Prostate gland (tissue), 2 donors: ENCODE measurements at places on chromosomes 6 and 20.

DNA sequence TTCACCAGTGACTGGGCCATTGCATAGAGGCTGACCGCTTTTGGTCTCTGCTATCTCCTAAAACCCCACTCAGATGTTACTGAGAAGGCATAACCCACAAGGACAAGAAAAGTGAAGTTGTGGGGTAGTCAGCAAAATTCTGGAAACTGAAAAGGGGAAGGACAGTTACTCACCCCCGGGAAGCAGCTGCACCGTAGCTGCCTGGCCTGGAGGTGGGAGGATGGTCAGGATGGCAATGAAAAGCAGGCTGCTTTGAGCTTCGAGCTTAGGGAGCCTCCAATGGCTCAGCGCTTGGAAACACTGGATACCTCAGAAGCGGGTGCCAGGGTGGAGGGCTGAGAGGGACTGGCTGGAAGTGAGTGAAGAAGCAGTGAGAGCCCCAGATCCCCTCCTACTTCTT lies 56.0 kb downstream of the KCNK5 start:
- DNase-seq = no peak

DNA sequence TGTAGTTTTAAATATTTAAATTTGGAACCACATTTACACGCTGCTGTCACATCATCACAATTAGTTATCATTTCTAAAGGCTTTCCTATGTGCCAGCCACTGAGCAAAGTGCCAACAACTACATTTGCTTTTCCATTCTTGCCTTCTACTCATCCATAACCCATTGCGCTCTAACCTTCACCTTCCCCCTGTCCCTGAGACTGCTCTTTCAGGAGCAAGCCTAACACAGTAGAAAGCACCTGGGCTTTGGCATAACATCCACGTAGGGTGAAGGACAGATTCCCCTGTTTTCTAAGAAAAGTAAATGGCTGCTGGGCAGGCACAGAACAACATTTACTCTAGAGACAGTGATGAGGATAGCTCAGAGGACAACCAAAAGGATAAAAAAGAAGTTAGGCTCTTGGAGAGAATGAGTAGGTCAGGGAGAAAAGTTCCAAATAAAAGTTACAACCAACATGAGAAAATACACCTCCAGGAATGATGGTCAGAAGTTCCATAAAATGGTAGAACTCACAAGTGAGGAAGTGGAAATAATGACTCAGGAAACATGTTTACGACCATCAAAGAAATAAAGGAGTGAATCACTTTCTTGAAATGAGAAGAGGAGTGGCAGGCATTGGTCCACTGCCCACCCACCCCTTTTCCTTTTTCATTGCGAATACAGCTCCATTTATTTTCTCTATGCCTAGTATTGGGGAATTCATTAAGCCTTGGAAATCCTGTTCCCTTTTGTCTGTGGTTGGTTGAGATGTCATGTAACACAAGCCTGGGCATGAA lies 77.2 kb downstream of the PFDN4 start:
- DNase-seq = no peak

DNA sequence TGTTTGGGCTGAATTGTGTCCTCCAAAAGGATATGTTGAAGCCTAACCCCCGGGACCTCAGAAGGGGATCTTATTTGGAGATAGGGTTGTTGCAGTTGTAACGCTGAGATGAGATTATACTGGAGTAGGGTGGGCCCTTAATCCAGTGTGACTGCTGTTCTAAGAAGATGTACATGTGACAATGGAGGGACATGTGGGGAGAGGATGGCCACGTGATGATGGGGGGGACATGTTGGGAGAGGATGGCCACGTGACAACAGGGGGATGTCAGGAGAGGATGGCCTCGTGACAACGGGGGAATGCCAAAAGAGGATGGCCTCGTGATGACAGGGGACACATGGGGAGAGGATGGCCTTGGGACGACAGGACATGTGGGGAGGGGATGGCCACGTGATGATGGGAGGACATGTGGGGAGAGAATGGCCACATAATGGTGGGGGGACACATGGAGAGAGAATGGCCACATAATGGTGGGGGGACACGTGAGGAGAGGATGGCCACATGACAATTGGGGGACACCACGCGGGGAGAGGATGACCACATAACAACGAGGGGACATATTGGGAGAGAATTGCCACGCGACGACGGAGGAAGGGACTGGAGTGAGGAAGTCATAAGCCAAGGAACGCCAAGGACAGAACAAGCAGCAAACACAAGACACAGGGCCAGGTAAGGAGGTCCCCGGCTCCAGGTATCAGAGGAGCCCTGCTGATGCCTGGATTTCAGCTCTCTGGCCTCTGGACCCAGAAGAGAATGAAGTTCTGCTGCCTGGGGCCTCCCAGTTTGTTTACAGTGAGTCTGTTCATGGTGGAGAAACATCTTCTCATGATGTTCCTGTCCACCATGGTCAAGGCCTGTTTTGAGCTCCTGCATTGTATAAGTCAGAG lies 29.2 kb downstream of the SYNJ2 start:
- DNase-seq = no peak

DNA sequence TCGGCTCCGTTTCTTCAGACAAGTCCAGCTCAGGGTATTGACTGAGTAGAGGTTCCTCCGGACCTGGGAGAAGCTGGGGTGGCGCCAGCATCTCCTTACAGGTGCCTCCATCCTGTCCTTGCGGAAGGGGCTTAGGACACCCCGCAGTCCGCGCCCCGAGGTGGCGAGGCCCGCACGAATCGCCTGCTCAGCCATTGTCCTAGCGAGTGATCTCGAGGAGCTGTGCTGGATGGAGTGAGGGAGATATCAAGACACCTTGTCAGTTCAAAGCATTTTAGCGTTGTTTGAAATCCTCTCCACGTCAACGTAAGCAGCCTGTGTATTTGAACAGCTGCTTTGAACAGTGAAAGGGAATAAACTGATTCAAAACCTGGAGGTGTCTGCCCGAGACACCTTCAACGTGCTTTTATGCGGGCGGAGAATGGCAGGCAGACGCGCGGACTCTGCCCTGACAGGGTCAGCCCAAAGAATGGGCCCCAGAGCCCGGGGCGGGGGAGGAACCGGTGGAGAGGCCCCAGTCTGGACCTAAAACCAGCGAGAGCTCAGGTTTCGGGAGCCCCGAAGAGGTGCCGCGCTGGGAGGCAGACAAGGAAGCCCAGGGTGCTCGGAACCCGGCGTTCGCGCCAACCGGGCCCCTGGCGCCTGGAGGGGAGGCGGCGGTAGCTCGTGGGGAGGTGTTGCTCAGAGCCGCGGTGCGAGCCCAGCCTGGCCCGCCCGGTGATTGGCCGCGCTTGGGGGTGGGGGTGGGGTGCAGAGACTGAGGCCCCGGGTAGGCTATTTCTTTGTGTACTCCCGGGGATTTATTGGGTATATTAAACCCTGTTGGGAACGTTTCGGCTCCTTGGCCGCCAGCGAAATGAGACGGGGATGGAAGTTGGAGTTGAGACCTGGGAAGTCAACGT lies 3.1 kb upstream of the POU3F2 start:
- no peak for DNase-seq

DNA sequence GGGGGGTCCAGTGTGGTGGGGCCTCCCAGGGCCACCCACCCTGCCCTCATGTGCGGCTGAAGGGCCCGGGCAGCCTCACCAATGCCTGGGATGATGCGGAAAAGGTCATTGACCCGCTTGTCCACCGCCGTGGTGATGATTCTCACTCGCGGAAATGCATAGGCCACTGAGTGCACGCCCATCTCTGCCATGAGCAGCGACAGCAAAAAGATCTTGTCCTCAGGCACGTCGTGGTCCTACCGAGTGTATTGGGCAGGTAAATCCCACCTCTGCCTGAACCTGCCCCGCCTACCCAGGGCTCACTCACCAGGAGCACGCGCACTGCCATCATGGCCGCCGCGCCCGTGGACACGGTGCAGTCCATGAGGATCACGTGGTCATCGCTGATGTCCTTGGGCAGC lies 16.1 kb downstream of the UCKL1 start:
- DNase-seq = no peak

- no peak for DNase-seq
Measured at GRCh38 chr20:23096097-23096496, 10.0 kb upstream of the CD93 start.

DNA sequence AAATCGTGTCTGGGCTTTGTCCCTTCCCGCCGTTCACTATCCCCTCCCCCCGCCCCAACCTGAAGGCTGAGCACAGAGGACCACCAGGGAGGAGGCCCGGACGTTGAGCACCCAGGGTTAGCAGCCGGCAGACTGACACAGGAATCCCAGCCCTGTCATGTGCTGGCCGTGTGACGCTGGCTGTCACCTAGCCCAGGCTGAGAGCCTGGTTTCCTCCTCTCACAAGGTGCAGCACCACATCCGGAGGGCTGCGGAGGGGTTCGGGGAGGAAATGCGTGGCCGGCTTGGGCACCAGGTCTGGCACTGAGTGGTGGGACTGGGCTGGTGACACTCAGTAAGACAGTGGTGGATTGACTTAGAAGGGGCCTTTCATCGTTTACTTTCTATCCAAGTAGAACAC lies 4.6 kb upstream of the LSM14B start:
- no peak for DNase-seq
